Esophagus squamous epithelium (tissue), 5 donors: ENCODE measurements at places on chromosomes 3 and 15.

- no peak for DNase-seq
These were observed 48.6 kb upstream of the LDHAL6B start for GRCh38 chr15:59157840-59158700.

DNA sequence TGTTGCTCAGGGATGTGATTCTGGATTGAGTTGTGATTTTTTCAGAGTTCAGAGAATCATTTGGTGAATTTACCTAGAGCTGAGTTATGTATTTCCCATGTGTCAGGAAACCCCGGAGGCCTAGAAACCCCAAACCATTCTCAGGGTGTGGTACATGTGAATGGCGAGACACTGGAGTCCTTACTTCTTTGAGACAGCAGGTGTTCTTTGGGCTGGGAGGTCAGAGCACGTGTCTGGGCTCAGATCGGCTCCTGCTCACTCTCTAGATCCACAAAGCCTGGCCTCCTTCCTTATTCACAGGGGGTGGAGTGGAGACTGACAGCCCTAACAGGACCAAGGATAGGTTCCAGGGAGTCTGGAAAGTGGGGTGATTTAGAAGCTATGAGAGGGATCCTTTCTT lies 145.8 kb downstream of the CHDH start:
- no peak for DNase-seq

GRCh38 chr15:62879770-62880169 lies 162.8 kb upstream of the TPM1 start:
- no peak for DNase-seq

DNA sequence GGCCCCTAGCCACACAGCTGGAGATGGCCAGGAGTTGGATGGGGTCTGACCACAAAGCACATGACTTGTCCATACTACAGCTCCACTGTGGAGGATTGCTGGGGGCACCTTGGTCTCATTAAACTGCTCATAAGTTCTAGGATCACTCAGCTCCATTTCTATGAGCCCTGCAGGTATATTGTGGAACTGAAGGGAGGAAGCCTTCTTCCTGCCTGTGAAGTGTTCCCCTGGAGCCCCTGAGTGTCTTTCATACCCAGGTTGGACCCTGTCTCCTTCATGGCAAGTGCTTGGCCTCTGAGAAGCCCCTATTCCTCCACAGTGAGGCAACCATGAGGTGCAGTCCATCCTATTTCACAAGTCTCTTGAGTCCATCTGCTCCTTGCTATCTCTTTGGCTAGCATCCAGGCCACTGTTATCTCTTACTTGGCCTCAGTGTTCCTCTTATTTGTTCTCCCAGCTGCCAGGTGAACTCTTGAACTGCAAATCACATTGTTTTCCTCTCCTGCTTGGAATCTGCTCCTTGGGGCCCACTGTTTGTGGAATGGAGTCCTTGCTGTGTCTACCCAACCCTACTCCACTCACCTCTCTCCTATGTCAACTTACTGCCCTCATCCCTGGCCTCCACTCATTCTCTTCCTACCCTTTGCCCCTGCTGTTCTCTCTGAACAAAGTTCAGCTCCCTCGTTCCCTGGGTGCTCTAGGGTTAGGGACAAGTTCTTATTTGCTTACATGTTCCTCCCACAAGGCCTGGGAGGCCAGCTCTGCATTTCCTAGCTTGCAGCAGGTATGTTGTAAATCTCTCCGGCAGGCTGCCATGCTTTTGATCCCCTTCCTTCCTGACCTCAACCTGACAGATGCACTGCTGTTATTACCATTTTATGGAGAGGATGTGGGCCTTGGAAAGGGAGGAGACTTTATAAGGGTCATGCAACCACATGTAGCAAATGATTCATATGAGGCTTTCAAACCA lies 1.2 kb downstream of the ACOX2 start:
- no peak for DNase-seq

DNA sequence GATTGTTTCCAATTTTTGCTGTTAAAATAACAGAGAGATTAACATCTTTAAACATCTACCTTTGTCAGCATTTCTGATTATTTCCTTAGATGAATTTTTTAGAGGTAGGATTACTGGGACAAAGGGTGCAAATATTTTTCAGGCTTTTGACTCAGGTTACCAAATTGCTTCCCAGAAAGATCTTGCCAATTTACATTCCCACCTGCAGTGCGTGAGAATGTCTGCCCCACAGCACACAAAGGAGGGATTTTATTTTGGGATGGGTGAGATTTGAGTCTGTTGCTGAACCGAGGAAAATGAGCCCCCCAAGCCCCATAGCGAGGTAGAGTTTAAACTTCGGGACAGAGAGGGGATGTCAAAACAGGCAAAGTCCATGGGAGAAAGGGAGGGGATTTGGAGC lies 25.9 kb upstream of the RNU6-1 start:
- no peak for DNase-seq

DNA sequence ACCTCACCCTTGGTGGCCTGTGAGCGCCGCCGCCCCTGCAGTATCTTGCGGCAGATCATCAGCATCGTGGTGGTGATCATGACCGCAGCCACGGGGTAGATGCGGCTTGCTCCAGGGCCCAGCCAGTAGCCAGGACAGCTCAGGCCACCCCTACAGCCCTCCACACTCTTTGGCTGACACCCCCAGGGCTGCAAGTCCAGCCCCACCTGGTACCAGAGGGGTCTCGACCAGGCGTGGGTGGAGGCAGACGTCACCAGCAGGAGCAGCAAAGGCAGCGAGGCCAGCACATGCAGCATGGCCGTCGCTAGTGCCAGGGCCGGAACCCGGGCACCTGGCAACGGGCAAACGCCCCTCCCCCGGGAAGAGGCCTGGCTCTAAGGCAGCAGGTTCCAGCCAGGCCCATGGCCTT lies at the start of gene TMEM89:
TMEM89 (minus strand) TSS at position 309 of the 409 bp plus-strand sequence; CDS start at position 296, 13 bp downstream.
- no peak for DNase-seq

- DNase-seq = no peak
These were observed 101.7 kb upstream of the COL6A5 start for GRCh38 chr3:130243808-130244207.

GRCh38 chr3:45499529-45499928 lies 95.0 kb upstream of the LIMD1 start:
- DNase-seq = no peak

DNA sequence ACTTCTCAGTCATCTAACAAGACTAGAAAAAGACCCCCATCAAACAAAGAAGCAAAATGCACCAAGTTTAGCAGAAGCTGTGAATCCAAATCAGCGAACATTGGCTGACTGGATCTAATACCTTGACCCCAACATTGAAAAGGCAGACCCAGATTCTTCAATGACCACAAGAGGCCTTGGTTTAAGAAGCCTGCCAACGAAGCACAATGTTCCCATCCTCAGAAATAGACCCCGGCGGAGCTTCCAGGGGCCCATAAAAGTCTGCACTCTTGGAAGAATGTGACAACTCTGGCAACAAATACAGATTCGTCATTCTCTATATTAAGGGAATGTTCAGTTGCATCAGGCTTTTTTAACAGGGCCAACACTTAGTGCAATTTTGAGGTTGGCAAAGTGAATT lies 112.8 kb upstream of the BCL6 start:
- DNase-seq = no peak

GRCh38 chr3:4882548-4882947 lies 96.7 kb upstream of the BHLHE40 start:
- no peak for DNase-seq

GRCh38 chr3:146115619-146116018 lies 45.4 kb downstream of the PLOD2 start:
- DNase-seq = no peak

DNA sequence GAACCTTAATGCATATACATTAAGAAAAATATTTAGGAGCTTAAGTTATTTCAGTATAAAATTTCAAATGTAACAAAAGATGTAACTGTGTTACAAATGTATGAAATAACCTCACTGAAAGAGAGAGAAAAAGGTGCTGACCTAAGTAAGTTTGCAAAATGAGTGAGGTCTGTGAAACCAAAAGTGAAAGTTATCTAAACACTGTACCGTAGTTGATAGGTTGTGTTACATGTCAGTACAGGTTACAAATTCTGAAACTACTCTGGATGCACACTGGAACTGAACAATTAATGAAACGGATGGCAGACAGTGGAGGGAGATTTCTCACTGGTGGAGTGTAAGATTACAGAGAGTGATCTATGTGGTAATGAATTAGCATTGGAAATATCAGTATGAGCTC lies 420.7 kb downstream of the ZNF385D start:
- no peak for DNase-seq

GRCh38 chr15:86620157-86620556 lies 540.5 kb downstream of the AGBL1 start:
- DNase-seq = no peak

GRCh38 chr3:41328926-41329325 lies 129.6 kb downstream of the CTNNB1 start:
- DNase-seq = no peak

DNA sequence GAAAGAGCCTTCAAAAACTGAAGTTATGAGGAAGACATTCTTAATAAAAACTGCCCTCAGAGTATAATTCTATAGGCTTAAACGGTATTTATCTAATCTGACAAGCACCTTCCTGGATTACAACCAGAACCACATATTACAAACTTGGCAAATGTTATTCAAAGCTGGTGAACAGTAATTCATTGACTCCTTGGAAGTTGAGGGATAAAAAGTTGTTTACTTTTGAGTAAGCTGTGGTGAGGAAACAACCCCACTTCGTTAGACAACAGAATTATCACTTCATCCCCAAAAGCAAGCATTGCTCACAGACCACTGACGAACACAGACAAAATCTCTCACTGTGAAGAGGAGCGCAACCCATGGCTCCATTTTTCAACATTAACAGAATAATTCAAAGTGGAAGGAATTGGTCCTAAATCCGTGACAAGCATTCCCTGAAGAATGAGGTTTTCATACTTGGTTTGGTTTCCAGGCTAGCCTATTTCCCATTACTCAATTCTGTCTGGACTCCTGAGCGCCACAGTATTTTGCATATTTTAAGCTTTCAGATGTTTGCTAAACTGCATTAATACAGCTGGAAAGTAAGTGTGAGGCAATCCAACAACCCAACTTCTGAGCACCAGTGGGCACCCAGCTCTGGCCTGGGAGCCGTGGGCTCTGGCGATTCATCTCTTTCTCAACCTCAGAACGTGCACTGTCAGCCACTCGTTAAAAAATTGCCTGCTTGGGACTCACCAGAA lies 32.7 kb downstream of the LRIG1 start:
- no peak for DNase-seq

DNA sequence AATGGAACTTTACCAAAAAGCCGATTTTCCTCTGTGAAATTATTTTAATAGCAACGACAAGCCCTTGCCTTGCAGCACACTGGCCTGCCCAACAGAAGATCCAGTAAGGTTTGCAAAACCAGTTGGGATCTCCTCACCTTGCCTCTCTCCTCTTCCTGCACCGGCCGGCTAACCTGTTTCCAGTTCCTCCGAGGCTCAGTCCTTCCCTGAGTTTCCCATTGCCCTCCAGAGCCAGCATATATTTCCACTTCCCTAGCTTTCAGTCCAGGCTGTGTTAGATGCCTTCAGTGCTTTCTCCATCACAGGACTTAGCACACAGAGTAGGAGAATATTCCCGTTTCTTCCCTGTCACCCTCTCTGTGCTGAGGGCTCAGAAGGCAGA lies 60.3 kb downstream of the NOX5 start:
- DNase-seq = no peak

DNA sequence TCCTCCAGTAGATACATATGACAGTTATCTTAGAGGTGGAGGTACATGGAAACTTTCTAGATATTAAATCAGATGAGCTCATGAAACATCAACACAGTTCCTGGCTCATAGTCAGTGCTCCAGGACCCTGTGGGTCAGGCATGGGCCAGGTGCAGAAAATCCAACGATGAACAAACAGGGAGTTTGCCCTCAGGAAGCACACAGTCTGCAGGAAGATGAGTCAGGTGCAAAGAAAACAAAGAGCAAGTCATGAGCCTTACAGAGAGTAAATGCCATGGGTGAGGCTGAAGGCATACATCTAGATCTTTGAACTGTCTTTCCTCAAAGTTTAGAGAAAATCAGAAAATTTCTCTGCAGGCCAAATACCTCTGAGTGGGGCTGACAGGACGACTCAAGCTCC lies 184.2 kb upstream of the TPM1 start:
- no peak for DNase-seq

DNA sequence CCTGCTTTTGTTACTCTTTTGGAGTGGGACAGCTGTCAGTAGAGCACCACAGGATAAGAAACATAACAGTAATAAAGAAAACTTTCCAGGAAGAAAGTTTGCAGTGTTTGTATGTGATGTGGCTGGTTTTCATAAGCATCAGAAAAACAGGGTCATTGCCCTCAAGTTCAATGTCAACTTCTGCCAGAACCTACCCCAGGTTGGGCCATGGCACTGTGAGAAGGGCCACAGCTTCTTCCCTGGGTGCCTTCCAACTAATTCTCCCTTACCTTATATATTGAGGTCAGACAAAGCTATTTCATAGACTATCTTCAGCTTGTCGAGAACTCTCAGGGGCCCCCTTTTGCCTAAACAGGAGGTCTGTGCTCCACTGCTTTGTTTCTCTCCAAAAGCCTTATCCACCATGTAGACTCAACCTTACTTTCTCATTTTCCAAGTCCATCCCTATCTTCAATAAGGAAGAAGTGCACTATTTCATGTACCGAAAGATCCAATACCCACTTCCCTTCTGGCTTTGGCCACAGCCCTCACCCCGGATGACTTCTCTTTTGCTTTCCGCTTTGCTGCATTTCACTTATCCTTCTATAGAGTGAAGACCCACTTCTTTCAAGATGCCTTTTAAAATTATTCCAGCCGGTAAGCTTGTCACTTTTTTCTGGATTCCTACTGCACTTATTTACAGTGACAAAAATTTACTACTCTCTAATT lies 38.2 kb upstream of the PLCL2 start:
- DNase-seq = no peak

- DNase-seq = no peak
These were observed 35.6 kb upstream of the GYG1 start for GRCh38 chr3:148955544-148956346.

- DNase-seq = no peak
These were observed 76.3 kb upstream of the COL8A1 start for GRCh38 chr3:99562138-99562537.

DNA sequence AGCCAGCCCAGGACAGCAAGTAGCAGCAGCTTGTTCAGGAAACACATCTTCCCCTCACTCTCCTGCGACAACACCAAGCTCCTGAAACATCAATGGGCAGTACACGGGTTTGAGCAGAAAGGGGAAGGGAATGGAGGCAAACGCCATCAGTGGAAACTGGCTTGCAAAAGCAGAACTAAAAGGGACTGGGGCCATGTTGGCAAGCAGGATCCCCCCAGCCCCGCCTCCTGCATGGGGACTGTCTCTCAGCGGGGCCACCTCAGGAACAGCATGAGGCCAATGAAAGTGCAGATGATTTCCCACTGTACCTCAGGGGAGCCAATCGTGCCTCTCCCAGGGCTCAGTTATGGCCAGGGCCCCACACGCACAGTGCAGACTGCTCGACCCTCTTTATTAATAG lies 6.8 kb downstream of the CDAN1 start:
- no peak for DNase-seq

GRCh38 chr15:59372352-59373211 lies at the start of gene MYO1E:
MYO1E (minus strand) TSS chr15:59372871; CDS start chr15:59372500, 371 bp downstream.
- DNase-seq = no peak

DNA sequence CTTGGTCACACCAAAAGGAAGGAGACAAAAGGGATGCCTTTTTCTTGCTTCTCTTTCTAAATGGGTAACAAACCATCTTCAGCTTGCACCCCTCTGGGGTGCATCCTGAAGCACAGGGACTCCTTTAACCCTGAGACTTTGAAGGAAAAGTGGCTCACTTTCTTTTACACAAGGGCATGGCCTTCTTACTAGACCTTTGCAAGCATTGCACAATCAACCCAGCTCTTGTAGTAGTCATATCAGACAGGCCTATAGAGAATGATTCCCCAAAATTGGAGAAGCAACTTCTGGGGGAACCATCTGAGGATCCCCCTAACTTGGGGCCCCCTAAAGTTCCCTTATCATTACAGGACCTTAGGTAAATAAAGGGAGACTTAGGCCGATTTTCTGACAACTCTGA lies 56.1 kb upstream of the GK5 start:
- DNase-seq = no peak
